ENCODE measurements at places on chromosomes 4 and X.
A peak's percentile ranks its signal among the peaks of the same experiment; 100 is the strongest.

DNA sequence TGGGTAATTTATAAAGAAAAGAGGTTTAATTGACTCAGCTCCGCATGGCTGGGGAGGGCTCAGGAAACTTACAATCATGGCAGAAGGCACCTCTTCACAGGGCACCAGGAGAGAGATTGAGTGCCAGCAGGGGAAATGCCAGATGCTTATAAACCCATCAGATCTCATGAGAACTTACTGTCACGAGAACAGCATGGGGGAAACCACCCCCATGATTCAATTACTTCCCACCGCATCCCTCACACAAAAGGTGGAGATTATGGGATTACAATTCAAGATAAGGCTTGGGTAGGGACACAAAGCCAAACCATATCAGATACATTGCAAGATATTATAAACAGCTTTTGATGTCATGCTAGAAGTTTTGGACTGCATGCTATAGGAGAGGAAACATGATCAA is 204.3 kb downstream of the VEGFC start:
- no peak for DNase-seq

GRCh38 chrX:129769467-129770154 is 10.1 kb upstream of the SASH3 start:
- DNase-seq, result peak; percentile 87

DNA sequence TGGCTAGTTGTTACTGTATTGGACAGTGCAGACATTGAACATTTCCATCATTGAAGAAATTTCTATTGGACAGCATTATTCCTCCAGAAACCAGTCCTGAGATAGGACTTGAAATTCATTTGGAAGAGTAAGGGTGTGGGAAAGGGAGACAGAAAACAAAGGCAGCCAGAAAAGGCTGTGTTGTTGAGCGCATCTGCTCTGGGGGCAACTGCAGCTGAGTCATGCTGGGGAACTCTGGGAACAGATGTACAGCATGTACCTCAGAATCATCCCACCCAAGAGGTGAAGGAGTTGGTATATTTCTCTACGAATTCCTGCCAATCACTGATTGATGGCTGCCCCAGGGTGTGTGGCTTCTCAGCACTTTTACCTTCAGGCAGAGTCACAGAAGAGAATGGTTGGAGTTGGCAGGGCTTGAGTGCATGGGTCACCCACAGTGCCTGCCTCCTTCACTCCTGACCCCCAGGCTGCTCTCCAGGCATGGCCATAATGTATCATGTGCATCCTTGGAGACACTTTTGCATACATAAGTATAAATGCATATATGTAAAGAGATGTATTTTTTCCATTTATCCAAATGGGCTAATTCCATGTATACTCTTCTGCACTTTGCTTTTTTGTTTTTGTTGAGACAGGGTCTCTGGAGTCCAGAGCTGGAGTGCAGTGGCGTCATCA is 39.4 kb downstream of the GEMIN8 start:
- no peak for DNase-seq

DNA sequence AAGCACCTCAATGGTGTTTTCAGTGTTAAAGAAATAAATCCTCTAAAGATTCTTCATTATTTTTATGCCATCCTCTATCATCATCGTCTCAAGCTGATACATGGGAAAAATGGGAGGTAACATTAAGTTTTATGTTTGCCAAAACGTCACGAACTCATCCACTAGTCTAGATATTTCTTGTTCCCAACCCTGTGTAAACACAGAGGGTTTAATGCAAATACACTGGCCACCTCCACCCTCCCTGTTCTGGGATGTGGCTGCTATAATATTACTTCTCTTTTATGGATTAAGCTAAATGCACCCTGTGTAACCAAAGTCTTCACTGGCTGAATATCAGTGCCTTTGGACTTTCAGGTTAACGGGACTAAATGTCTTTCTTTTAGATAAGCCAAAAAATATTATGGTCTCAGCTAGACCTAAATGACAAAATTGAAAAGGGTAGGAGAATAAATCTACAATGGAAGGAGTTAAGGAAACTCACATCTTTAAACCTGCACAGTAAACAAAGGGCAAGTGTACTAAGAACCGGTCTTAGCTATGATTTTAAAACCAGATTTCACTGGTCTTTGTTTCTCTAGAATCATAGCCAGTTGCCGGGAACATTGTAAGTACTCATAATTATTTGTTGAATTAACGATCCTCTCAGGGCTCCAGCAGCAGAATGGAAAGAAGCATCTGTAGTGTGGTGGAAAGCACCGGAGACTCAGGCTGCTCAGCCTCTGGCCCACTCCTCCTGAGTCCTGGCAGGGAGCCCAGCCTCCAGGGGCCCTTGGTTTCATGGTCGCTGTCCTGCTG is 103.5 kb upstream of the NOCT start:
- no peak for DNase-seq

- no peak for DNase-seq
Observed at GRCh38 chrX:150542846-150543229, 25.6 kb upstream of the MTM1 start.

- no peak for DNase-seq
Observed at GRCh38 chr4:46146993-46147392, 23.1 kb upstream of the GABRG1 start.

GRCh38 chrX:124506066-124506465 is 159.7 kb downstream of the SH2D1A start:
- no peak for DNase-seq

GRCh38 chr4:128161138-128161537 is 100.0 kb downstream of the LARP1B start:
- DNase-seq, result no peak

GRCh38 chr4:41678086-41678816 is 70.3 kb downstream of the PHOX2B start:
- no peak for DNase-seq

DNA sequence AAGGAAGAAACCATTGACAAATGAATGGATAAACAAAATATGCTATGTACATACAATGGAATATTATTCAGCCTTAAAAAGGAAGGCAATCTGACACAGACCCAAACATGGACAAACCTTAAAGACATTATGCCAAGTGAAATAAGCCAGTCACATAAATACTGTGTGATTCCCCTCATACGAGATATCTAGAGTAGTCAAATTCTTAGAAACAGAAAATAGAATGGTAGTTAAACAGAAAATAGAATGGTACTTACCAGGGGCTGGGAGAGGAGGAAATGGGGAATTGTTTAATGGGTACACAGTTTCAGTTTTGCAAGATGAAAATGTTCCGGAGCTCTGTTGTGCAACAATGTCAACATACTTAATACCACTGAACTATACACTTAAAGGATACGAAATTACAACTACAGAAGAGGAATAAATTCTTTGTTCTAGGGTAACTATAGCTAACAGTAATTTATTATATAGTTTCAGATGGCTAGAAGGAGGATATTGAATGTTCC is 47.8 kb upstream of the DUSP21 start:
- DNase-seq, result no peak

DNA sequence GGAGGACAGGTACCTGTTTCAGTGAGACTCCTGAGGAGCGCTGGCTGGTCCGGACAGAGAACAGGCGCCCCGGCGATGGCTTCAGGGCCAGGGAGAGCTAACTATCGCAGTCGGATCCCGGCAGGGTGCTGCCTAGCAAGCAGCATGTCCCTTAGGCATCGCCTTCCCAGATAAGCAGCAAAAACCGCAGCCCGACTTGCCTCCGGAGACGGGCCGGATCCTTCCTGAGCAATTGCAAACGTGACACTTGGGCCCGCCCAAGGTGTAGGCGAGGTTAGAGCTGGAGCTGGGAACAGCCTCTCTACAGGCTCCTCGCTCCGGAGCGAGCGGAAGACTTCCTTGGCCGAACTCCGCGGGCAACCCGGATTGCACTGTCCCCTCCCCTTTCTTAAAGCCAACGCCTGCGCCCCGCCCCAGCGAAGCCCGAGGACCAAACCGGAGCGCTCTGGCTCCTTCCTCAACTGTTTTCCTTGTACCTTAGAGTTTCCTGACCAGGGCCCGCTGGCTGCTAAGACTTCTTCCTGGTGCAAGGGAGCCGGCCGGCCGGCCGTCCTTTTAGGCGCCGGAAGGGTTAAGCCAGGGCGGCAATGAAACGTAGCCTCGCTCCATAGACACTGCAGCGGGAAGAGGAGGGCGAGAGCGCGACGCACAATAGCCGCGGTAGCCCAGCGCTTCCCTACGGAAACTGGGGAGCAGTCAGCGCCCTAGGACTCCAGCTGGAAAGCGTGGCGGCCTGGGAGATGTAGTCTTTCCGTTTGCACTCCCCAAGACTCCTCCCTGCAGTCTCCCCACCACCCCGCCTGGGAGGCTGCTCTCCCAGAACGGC is at the start of gene OPHN1:
OPHN1 (minus strand) TSS at position 341 of the 826 bp plus-strand sequence. CDS start 475 bp downstream, outside the sequence.
- peak; percentile 76 for DNase-seq

DNA sequence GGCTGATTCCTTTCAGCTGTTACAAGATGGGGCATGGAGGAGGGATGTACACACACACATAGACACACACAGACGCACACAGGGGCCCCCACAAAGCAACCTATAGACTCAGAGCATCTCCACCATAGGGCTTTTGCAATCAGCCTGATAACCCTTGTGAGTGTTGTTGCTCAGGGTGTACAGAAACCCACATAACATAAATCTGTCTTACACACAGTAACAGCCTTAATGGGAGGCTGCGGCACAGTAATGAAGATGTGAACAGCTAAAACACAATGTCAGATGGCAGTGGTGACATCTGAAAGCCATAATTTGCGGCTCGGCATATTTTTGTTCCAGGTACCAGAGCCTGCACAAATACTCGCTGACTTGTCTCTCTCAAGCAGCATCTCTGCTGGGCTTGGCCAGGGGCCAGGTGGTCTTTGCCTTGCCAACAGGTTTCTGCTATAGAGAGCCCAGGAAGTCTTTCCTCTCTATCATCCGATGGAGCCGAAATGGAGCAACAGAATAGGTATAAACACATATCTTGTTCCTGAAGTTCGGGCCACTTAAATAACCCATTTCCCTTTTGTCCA is 357.2 kb upstream of the GATB start:
- no peak for DNase-seq

GRCh38 chr4:1592709-1593417 is 91.2 kb downstream of the FAM53A start:
- no peak for DNase-seq

DNA sequence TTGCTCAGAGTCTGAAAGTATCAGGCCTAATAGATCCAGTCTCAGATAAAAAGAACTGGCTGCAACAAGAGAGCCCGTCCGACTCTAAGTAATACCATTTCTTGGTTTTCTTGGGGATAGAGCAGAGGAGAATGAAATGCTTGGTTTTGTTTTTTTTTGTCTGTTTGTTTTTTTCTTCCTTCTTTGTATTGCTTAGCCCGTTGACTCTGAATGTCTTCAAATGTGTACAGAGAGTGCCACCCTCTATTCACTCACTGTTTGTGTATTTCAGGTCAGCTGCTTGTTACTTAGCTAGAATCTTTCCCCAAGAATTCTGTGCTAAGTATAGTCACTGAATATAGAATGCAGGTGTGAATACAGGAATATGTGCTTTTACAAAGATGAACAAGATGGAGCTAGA is 5.7 kb upstream of the TMEM156 start:
- no peak for DNase-seq

- no peak for DNase-seq
Observed at GRCh38 chr4:73417973-73418372, 13.9 kb downstream of the ALB start.

DNA sequence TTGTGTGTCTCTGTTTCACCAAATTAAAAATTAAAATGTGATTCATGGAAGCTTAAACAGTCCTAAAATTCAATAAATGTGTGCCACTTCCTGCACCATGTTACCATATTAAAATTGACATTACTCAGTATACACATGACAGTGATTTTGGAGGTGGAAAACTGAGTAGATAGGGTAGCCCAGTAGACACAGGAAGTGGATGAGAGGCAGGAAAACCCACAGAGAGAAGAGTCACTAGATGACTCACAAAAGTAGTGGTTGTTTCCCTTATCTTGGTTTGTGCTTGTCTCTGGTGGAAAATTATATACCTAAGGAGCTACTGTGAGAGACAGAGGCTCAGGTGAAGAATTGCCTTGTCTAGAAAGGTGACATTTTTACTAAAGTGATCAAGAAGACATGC is 375.8 kb upstream of the CXorf51B start:
- no peak for DNase-seq

DNA sequence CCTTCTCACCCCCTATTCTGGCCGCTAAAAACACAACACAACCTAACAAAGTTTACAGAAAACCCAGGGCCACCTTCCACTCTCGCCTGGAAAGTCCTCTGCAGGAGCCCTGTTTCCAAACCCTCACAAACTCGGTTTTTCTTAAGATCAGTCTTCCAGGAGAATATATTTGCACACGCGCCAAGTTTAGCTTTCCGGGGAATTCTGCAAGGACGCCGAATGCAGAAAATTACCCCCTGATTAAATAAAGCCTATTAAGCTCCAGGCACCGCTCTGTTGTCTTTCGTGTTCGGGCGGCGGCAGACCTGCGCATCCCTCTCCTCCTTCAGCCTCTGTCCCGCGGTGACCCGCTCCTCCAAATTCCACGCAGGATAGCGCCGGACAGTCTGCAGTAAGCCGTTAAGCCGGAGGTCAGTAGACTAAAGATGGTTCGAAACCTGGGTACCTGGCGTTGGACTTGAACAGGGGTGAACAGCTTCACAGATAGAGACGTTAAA is 5.0 kb downstream of the MSX1 start:
- no peak for DNase-seq

GRCh38 chr4:17324386-17324830 is 187.5 kb downstream of the QDPR start:
- DNase-seq, result peak; percentile 52

DNA sequence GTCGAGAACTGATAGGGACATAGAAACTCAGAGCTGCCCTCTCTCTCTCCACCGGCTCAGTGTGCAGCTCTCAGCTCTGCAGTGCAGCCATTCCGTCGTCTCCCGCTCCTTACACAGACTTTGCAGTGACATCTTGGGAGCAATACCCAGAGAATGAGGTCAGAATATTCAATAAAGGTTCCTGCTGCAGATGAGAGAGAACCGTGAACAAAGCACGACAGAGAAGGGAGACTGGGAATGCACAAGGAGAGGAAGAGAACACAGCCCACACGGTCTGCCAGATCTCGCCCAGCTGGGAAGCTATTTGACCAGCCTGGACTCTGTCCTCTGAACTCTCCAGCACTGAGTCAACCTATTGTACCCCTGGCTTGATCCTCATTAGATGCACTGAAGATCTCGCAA is 118.0 kb upstream of the PPARGC1A start:
- DNase-seq, result no peak

GRCh38 chr4:21947791-21948346 is 703 bp downstream of the KCNIP4 start:
- no peak for DNase-seq

GRCh38 chrX:97102938-97103337 is 219.2 kb downstream of the RPA4 start:
- peak; percentile 63 for DNase-seq

All from KBM-7 (cell line).